ENCODE measurements at places on chromosomes 3 and 15.

DNA sequence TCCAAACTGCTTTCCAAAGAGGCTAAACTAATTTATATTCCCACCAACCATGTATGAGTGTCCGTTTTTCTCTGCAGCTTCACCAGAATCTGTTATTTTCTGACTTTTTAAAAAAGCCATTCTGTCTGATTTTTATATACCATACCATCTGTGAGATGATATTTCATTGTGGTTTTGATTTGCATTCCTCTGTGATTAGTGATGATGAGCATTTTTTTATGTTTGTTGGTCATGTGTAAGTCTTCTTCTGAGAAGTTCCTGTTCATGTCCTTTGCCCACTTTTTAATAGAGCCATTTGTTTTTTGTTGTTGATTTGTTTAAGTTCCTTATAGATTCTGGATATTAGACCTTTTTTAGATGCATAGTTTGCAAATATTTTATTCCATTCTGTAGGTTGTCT lies 179.4 kb upstream of the ALCAM start:
- DNase-seq, result no peak

DNA sequence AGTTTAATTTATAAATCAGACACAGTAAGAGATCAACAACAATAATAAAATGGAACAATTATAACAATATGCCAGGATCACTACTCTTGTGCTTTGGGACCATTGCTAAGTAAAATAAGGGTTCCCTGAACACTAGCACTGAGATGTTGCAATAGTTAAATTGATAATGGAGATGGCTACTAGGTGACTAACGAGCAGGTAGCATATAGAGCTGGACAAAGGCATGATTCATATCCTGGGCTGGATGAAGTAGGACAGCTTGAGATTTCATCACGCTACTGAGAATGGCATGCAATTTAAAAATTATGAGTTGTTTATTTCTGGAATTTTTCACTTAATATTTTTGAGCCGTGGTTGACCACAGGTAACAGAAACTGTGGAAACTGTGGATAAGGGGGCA lies 20.7 kb upstream of the MYZAP start:
- no peak for DNase-seq

- DNase-seq, result no peak
These were observed 6.9 kb upstream of the MST1R start for GRCh38 chr3:49910409-49911123.

DNA sequence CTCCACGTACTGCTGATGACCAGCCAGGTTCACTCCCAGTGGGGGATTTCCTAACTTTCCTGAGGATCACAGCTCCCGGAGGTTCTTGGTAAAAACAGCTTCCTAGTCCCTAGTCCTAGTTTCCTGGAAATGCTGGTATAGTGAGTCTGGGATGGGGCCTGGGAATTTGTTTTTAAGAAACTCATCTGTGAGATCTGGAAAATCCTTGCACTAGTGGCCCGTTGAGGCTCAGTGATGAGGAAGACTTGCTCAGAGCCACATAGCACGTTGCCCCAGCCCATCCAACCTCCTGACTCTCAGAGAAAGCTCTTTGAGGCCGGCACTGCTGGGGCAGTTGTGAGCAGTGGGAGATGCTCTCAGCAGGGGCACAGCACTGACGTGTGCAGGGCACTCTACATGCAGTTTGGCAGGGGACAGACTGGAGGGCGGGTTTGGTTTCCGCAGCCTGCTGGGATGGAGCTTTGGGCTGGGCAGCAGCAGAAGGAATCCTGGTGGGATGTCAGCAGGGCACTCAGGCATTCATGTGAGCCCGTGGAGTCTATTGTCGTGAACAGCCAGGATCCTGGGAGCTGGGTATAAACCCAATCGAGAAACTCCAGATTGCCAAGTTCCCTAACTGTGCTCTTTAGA lies 31.6 kb downstream of the SAXO2 start:
- DNase-seq, result no peak

DNA sequence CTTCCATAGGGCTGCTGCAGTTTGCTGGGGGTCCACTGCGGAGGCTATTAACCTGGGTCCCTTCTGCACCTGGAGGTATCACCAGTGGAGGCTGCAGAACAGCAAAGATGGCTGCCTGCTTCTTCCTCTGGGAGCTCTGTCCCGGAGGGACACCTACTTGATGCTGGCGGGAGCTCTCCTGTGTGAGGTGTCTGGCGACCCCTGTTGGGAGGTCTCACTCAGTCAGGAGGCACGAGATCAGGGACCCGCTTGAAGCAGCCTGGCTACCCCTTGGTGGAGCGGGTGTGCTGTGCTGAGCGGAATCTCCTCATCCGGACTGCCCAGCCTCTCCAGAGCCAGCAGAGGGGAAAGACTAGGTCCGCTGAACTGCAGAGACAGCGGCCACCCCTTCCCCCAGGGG lies 56.0 kb upstream of the CTXND1 start:
- no peak for DNase-seq

DNA sequence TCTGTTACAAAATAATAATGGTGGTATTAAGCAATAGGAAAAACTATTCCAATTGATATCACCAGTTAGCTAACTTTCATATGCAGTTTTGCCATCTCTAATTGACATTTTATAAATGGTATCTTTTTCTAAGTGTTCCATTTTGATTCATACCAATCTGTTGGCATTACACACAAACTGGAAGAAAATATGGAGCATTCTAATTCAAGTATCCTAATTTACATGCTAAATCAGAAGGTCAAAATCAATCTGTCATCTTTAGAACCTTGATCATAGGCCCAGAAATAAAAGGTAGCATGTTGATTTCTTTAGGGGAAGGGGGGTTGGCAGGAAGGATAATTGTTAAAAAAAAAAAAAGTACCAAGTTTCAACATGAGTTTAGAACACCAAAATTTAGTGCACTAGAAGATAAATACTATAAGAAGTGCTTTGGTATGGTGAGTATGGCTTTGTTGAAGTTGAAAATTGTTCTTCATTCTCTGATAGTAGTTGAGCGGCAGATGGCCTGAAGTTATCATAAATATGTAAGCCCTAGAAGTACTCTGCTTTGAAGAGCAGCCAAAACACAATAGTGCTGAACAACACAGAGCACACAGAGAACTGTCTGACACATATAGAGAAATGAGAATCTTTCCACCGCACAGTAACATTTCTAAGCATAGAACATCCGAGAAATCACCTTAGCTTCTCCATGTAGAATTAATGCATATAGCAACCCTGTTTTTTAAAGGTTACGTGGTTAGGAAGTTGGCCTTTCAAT lies 130.1 kb downstream of the TAFA4 start:
- DNase-seq, result no peak

DNA sequence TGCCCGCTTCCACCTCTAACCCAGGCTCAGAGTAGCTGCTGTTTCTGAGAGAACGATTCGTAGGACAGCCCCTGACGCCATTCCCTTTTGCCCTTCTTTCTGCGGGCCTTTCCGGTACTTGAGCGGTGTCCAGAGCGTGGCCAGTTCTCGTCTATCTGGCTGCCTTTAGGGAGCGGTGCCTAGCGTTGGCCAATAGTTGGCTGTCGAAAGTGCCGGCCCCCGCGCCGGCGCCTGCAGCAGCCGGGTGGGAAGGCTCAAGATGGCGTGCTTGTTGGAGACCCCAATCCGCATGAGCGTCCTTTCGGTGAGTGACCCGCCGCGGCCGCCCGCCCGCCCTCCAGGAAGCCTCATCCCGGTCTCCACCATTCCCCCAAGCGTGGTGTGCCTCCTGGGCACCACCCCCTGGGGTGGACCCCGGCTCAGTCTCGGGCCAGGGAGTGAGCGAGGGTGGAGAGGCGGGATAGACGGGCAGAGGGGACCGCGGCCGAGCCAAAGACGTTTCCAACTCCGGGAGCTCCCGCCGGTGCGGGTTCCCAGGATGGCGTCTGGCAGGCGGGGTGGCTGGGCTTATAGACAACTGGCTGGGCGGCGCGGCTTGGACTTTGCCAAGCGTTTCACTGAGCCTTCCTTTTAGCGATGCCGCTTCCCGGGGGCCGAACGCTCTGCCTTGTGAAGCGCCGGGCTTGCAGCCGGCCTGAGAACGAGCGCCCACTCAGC lies at the start of gene ARMC8:
Gene ARMC8 (plus strand): TSS at position 6 of the 717 bp plus-strand sequence. CDS start 254 bp downstream, at position 260.
- no peak for DNase-seq

DNA sequence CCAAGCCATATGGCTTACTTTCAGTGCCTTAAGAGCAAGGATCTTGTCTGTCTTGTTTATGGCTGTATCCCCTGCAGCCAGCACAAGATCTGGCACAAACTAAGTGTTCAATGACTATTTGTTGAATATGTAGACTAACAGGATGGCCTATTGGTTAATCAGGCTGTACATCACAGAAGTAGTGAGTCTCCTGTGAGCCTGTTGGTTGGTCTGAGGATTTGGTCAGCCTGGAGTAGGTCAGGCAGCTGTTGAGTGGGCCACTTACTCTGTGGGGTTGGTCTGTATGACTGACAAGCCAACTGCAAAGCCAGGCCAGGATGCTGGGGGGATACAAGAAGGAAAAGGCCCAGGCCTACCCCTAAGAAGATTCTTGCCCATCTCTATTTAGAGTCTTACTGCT lies 33.4 kb upstream of the CILP start:
- DNase-seq, result no peak

DNA sequence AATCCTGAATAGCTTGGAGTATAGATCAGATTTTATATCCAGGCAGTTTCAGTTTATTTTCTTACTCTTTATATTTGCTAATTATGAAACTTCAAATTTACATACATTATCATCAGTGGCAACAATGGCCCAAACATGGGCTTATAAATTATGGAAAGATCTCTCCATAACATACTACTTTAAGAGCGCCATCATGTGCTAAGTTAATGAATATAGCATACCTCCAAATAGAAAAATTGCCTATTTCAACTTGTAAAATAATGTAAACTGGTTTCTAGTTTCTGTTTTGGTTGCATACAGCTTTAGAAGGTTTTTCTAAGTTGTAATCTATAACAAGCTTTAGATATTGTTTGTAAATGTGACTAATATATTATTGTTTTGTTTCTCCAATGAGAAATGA lies 531.3 kb upstream of the UBE2E2 start:
- DNase-seq, result no peak

DNA sequence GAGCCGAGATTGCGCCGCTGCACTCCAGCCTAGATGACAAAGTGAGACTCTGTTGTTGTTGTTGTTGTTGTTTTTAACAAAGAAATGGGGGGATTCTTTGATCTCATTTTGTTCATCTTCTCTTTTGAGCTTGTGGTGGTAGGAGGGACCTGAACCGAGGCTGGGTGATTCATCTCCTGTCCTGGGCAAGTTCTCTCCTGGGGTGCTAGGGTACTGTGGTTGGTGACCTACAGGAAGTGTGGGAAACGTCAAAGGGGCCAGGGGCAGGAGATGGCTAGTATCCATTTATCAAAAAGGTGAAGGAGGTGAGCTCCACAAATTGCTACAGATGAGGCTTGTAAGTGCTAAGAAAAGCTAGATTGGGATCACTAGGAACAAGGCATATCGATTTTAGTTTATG lies 14.3 kb downstream of the PPCDC start:
- peak; percentile 72 for DNase-seq

- DNase-seq, result no peak
These were observed 245.4 kb downstream of the ZIC4 start for GRCh38 chr3:147160984-147161383.

DNA sequence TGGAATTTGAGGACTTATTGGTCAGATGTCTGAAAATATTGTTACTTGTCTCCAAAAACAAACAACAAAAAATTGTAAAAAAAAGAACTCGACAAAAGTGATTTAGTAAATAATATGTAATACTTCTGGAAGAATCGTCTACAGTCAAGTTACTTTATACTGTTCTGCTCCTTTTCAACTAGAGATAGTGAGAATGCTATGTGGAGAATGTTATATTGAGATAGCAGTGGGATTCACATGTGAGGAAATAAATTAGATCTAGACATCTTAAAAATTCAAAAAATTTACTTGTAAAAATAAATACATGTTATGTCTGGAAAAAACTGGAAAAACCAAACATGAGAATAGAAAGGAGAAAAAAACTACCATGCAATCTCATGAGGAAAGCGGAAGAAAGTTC lies 64.9 kb downstream of the SGO1 start:
- no peak for DNase-seq

- DNase-seq, result peak; percentile 17
These were observed 15.4 kb upstream of the BTLA start for GRCh38 chr3:112514527-112515128.

DNA sequence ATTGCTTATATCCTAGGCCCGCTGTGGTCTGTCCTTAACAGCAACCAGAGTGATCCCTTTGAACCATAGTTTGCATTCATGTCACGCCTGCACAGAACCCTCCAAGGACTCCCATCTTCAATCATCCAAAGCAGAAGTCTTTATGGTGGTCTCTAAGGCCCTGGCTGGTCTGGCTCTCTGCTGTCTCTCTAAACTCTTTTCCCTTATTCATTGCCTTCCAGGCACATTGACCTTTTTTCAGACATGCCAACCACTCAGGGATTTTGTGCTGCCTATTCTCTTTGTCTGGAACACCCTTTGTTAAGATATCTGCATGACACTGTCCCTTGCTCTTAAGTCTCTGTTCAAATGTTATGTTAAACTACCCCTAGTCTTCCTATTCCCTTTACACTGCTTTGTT lies 21.9 kb upstream of the ZBTB47 start:
- DNase-seq, result no peak

GRCh38 chr3:184513276-184514170 lies 48.1 kb upstream of the EPHB3 start:
- DNase-seq, result peak; percentile 40

DNA sequence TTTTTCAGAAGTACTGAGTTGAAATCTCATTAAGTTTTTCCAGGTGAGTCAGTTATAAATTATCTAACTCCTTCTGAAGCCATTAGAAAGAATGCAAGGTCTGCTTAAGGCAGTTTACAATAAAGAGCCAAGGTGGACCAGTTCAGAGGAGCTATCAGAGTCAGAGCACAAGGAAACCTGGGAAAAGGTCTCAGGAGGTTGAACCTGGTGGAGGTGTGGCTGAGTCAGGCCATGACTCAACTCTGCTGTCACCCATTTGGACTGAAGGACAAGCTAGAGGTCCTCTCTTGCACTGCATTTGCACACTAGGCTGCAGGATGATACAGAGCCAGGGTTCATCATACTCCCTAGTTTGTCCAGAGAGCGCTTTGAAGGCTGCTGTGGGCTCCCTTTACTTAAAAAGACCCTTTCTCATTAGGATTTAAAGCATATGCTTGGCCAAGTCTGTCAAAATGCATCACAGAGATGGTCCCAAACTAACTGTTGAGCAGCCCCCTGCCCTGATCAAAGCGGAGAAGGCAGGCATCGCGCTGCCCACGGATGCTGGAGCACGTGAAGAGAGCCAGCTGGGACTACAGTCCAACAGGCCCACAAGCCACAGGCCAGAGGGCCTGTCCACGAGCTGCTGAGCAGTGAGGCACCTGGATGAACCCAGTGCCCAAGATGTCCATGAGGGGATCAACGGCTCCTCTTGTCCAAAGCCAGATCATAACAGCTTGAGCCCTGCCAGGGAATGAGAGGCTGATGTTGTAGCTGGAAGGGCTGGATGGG lies 26.0 kb upstream of the MRPS22 start:
- DNase-seq, result no peak

GRCh38 chr15:85974742-85975141 lies 104.9 kb upstream of the AGBL1 start:
- DNase-seq, result no peak

GRCh38 chr3:178099862-178100261 lies 436.4 kb upstream of the KCNMB2 start:
- no peak for DNase-seq

- DNase-seq, result no peak
These were observed 6.5 kb downstream of the MCTP2 start for GRCh38 chr15:94237903-94238302.

GRCh38 chr3:194212161-194212844 lies 76.4 kb downstream of the HES1 start:
- no peak for DNase-seq
